ENCODE measurements at places on chromosomes 1 and 21.

DNA sequence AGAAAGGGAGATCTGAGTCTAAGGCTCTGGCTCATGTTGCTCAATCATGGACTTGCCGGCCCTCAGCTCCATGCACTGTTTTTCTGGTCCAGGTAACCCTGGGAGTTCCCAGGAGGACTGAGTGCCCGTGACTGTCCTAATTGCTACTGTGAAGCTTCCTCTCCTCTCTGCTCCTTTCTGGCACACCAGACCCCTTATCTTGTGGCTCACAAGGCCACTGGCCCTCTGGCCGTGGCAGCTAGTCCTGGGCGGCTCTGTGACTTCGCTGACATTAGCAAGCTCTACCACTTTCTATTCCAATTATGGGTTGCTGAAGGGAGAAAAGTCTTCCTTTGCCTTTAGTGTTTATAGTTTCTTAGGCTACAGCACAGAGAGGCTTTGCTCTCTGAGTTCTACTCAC, 380.2 kb downstream of the RWDD3 start:
- DNase-seq: no peak

GRCh38 chr1:16233431-16233830, 3.6 kb downstream of the CPLANE2 start:
- DNase-seq: no peak

DNA sequence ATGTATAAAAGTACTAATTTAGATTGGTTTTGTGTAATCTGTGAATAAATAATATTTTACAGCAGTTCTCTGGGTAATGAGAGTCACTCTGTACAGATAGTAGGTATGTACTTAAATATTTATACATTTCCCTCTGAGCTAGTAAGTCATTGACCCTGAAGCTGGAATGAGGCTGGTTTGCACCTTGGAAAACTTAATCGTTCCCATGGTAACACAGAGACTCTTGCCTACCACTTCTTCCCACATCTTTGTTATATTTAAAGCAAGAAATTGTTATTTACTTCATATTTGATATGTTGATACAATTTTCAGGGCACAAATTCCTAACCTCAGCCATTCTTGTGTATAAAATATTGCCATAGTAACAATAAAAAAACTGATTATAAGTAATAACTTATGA, 13.3 kb upstream of the DR1 start:
- DNase-seq: no peak

- no peak for DNase-seq
Measured at GRCh38 chr1:221509575-221510355, 232.1 kb downstream of the DUSP10 start.

DNA sequence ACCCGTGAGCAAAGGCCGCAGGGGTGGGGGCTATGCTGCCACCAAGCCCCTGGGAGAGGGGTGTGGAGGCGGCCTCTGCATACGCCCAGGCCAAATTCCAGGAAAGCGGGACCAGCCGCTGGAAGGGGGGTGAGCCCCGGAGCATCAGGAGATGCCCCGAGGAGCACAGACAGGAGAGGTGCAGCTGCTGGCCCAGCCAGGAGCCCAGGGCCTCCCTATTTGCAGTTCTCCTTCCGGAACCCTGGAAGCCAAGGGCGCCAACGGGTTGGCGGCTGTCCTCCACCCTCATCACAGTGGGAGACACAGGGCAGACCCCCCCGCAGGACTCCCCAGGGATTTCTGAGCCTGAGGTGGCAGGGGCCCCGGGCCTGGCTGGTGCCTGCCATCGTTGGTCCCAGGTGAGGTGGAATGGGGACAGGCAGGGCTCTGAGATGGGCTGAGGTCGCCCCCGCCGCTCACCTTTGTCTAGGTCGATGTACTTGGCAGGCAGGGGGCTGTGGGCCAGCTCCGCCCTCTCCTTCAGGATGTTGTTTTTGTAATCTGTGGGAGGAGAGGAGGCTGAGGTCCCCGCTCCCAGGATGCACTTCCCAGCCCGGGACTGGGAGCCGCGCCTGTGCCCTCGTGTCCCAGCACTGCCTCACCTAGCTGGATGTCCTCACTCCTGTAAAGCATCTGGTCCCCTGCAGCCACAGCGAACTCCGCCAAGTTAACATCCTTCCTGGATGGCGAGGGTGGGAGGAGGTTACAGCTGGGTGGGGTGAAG, 4.4 kb upstream of the DVL1 start:
- DNase-seq: no peak

- DNase-seq: no peak
Measured at GRCh38 chr1:50783286-50783685, 176.8 kb downstream of the FAF1 start.

DNA sequence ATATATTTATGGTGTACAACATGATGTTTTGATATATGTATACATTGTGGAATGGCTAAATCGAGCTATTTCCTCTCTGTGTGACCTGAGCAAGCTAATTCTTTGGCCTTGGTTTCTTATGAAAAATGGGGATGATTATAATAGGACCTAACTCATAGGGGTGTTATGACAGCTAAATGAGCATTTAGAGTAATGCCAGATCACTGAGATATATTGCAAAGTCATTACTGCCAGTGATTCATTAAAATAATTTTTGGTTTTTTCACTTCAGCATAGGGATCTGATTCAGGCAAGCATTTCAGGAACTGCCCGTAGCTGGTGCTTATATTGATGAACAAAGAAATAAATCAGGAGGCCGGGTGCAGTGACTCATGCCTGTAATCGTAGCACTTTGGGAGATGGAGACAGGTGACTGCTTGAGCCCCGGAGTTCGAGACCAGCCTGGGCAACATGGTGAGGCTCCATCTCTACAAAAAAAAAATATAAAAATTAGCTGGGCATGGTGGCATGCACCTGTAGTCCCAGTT, 30.7 kb downstream of the DAB1 start:
- no peak for DNase-seq

GRCh38 chr1:111516005-111516535, 12.6 kb upstream of the ADORA3 start:
- peak; percentile 55 for DNase-seq

DNA sequence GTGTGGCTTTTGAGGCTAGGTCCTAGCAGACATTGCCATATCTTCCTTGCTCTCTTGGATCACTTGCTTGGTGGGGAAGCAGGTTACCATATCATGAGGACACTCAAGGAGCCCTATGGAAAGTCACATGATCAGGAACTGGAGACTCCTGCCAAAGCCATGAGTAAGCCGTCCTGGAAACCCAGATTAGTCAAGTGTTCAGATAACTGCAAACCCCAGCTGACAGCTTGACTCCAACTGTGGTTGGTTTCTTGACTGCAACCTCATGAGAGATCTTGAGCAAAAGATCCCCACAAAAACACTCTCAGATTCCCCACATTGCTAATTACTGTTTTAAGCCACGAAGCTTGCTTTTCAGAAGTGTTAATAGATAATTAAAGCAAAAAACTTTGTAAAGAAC, 58.6 kb downstream of the CACNA1E start:
- DNase-seq: no peak

- no peak for DNase-seq
Measured at GRCh38 chr1:8065369-8065768, 39.3 kb upstream of the ERRFI1 start.

DNA sequence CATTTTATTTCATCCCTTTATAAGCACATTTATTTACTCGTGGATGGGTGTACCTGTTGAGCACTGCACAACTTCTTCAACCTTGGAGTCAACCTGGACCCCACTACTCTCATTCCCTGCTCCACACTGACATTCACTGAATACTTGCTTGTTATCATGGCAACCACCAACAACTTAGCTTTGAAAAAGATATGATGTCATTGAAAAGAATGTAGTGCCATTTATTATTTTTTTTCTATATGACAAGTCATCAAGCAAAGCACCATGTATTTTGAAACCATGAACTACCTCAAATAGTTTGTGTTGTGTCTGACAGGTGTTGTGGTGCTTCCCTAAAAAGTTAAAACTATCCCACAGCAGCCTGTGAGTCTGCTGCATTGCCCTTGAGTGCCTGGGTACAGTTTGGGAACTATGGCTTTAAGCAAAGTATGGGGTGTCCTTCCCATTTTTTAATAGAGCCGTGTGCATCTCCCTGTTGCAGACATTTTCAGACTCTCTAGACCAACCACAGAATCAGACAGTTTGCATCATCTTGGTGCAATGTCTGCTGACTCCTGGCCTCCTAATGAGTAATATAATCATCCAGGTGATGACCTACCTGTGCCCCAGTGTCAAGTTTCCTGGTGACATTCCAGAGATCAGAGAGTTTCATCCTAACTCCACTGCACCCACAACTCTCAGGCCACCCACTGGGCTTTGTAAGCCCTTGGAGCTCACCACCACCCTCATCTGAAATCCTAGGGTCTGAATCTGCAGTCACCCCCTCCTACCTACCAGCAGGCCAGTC, 339.7 kb upstream of the PROX1 start:
- DNase-seq: no peak

Measured in head of caudate nucleus (tissue), 42 donors.